ENCODE measurements at places on chromosomes 2 and 18.

DNA sequence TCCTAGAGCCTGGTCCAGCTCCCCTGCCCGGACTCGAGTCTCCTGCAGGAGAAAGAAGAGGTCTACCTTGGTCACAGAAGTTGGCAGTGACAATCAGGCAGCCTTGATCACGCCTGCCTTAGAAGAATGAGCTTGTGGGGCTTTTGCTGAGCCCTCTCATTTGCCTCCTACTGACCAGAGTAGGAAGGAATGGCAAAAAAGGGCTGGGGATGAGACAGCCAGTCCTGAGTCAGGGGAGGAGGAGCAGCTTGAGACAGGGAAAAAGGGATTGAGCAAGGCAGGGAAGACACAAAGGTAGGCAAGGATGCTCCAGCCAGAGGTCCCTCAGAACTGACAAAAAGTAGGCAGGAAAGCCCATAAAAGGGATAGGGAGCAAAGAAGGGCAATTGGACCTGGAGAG is 6.0 kb downstream of the WDR54 start:
- DNase-seq, result no peak

GRCh38 chr18:5969989-5970403 is 74.7 kb upstream of the TMEM200C start:
- DNase-seq, result no peak

- no peak for DNase-seq
Measured at GRCh38 chr2:133570542-133570941, 2.3 kb upstream of the NCKAP5 start.

- no peak for DNase-seq
Measured at GRCh38 chr2:54040685-54041084, 69.9 kb upstream of the PSME4 start.

- DNase-seq, result no peak
Measured at GRCh38 chr2:187658952-187659525, 104.8 kb upstream of the TFPI start.

DNA sequence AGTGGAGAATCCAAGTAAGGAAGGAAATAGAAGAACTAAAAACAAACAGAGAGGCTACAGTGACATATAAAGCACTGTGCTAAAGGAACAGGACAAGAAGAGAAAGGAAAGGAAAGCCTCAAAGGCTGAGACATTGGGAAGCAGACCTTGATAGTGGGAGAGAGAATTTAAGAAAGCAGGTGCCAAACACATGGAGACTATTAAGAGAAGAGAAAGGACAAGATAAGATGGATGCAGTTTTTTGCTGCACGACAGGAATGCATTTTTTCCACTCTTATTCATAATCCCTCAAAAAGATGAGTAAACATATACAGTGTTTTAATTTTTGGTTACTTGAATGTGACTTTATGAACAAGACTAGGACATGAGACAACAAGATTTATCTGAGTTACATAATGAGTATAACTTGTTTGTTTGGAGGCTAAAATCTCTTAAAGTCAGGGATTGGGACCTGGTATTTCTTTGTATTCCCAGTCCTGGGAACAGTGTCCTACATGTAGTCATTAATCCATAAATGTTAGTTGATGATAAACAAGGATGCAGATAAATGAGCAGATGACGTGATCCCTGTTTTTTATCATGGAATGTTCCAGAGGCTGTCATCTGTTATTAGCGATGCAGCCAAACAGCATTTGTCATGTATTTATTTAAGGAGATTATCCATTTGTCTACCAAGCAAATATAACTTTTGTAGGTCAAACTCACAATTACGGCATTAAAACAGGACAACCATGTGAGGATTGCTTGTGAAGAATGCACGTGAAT is 141.7 kb downstream of the DNER start:
- no peak for DNase-seq

DNA sequence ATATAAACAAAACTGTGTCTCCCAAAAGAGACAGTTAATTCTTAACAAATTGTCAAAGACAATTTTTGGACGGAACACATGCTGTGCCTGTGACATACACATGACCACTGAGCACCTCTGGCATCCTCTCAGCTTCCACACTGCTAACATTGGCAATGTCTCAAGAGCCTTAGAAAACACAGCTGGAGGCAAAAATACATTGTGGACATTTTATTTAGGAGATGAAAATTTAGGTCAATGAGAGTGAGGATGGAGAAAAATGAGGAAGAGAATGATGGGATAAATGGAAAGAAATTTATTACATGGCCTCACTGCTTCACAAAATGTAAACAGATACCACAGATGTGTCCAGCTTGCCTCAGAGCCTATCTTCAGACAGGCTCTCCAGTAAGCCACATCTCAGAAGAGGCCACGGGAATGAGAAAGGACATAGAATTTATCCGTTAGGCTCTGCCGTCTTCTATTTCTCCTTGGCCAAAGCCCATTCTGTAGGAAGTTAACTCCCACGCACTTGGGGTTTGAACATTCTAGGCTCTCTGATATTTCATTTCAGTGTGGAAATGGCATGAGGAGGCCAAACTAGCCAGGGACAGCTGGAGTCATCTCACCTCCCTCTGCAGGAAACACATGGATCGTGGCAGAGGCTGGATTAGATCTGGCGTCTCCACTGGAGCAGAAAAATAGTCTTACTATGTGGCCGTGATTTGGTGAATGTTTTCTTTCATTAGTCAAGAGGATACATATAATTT is 519.4 kb upstream of the DSEL start:
- no peak for DNase-seq

DNA sequence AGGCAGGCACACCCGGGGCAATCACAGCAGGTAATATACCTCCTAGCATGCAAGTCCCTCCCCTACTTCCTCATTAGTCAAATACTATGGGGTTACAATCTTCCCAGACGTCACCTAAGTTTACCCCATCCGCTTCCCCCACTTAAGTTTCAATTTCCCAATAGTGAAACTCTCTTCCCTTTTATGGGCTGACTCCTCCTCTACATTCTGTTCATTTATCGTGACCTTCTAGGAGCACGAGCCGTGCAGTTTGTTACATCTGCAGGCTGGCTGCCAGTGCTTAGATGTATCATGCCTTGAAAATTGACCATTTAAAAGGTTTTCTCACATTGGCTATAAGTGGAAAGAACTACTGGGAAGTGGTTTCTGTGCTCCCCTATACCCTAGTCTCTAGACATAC is 1357.8 kb upstream of the CRIM1 start:
- DNase-seq, result no peak

- DNase-seq, result no peak
Measured at GRCh38 chr2:237057893-237058300, 27.8 kb upstream of the COPS8 start.

DNA sequence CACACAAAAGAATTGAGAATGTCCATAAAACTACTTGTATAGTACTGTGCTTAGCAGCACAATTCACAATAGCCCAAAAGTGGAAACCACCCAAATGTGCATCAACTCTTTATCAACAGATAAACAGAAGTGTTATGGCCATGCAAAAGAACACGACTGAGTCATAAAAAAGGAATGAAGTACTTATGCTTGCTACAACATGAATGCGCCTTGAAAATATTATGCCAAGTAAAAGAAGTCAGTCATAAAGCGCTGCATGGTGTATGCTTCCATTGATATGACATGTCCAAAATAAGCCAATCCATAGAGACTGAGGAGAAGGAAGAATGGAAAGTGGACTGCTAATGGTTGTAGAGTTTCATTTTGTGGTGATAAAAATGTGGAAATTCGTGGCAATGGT is 12.1 kb upstream of the MAP2 start:
- no peak for DNase-seq

DNA sequence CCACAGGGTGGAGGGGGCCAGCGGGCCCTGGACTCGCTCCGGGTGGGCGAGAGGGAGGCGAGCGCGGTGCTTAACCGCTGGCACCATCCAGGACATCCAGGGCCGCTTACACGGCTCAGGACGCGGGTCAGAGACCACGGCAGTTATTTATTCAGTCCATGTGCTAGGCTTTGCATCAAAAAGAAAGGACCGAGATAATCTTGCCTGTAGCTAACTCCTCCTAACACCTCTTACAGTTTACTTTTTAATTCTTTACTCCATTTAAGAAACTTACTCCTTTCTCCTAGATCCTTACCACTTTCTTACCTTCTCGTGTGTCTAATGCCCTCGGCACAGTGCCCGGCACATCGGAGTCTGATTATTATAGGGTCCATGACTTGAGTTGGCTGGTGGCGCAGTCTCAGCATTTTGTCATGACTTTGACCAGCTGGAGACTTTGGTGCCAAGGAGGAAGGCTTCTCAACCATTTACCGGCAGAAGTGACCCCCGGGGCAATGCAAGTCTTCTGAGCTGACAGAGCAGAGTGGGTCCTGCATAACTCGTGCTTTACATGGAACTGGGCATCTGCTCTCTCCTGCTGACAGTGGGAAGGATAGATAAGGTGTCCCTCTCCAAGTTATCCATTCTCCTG is 503 bp downstream of the ANXA4 start:
- DNase-seq, result no peak

DNA sequence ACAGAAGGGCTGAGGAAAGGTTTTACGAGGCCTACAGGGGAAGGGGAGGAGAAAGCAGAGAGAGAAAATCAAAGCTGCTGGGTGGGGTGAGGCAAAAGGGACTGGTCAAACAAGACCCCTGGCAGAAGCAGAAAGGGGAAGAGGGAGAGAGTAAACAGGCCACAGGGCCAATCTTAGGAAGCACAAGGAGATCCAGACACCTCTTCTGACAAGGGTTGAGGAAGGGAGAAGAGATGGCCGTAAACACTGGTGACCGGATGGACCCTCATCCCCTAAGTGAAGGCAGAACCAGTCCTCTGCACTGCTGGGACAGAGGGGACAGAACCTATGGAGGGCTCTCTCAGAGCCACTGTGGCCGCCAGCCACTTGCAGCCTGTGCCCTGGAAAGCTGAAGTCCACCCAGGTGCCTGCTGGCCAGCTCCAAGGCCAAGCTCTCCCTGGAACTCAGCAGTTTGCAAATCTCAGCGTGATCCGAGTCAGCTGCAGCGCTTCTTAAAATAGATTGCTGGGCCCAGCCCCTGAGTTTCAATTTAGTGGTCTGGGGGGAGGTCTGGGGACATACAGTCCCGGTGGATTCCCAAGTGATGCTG is 108.8 kb downstream of the TMEM163 start:
- DNase-seq, result no peak

DNA sequence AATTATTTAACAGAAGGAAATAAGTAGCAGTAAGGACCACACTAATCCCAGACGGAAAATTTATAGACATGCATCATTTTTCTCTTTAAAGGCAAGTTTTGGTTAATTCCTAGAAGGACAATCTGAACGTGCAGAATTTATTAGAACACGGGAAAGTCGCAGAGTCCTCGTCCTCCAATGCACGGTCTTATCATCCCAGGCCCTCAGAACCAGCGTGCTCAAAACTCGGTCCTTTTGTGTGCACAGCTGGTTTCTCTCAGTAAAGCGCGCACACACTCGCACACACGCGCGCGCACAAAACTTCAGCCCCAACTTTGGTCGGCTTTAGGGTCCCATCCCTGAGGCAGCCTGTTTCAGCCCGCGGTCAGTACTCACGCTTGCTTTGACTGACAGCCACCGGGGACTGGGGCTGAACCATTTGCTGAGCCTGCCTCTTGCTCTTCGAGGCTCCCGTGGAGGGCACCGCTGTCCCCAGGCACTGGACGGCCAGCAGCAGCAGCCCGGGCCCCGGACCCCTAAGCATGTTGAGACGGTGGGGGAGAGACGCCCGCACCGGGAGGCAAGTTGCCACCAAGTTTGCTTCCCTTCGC is 493 bp downstream of the FN1 start:
- no peak for DNase-seq

GRCh38 chr2:238968616-238969384 is 120.9 kb downstream of the TWIST2 start:
- no peak for DNase-seq

DNA sequence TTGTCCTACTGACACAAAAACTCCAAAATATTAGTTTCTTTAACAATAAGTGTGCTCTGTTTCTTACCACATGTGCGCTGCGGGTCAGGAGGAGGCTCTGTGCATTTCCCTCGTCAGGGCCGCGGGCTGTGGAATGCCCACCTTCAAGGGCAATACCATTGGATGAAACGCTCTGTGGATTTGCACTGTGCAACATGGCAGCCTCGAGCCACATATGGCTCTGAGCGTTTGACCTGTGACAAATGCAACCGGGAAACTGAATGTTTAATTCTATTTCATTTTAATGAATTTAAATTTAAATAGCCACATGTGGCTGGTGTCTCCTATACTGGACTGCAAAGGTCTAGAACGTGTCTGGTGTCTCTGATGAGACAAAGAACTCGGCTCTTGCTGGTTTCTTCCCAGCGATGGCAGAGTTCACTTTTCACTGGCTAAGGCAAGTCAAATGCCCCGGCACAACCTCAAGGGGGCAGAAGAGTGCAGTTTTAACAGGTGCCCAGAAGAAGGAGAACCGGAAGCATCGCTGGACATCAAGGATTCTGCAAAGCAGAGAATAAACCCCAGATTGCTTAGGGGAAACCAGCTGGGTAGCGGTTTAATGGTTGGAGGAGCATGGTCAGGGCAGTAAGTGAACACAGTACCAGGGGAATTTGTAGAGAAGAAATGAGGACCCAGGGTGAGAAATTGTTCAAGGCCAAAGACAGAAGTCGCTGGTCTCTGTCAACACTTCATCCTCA is 37.0 kb upstream of the TMEM18 start:
- DNase-seq, result no peak

- DNase-seq, result no peak
Measured at GRCh38 chr2:203649176-203649814, 57.1 kb upstream of the CD28 start.

GRCh38 chr2:147715807-147716206 is 129.0 kb upstream of the ACVR2A start:
- DNase-seq, result no peak

DNA sequence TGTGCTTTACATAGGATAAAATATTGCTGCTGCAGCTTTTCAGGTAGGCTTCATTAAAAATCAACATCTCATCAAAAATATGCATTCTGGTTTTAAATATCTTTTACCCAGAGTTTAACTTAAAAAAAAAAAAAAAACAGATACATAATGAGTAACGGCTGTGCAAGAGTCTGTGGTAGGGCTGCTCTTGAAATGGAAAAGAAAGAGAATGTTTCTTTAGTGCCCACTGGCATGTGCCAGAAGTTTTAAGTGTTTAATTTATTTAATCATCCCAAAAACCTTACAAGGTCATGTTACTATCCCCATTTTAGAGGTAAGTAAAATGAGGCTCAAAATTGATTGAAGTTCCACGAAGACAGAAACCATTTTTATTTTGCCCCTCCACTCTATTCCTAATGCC is 92.1 kb downstream of the SLC8A1 start:
- DNase-seq, result no peak

GRCh38 chr2:29931818-29932217 is 10.4 kb upstream of the ALK start:
- DNase-seq, result no peak

GRCh38 chr2:234761910-234762309 is 189.9 kb upstream of the SH3BP4 start:
- DNase-seq, result no peak

DNA sequence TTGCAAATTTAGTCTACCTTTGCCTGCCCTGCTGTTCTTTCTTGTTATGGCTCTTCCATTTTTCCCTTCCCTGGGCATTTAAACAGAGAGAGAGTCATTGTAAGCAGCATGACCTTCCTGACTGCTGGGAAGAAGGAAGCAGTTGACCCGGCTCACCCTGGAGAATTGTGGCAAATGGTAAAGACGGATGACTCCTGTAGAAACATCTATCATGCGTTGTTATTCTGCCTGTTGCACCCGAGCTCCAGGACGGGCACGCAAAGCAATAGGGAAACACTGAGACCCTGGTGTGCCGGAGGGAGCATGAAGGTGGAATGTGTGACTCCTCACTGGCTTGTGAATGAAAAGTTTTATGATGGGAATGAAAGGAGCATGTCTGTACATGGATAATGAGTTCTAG is 113.3 kb downstream of the OSBPL6 start:
- no peak for DNase-seq
